NCI-H1694 (cell line): ENCODE measurements at places on chromosomes 11 and 22.

DNA sequence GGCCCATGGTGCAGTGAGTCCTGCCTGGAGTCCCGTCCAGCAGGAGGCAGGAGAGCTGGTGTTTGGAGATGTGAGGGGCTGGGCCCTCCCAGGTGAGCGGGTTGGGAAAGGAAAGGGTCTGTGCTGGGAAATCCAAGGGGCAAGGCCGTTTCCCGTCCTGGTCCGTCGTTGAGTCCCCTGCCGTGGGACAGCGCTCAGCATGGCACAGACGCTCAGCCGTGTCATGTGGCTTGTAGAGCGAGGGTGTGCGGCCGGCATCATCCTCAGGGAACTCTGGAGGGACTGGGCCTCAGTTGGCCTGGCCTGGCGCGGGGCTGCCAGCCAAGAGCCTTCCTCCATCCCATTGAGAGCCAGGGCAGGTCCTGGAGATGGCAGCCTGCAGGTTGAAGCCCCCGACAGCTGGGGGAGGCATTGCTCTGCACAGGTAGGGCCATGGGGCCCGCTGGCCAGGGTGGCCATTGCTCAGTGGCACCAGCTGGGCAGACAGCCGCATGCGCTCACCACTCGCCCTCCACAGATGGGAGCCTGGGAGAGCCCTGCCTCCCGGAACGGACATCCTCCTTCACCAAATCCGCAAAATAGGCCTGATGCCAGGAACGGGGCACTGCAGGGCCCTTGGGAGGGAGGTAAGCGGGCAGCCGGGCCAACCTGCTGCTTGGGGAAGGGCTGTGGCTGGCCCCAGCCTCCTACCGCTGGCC is 28.7 kb downstream of the KCNQ1 start:
- no peak for DNase-seq

DNA sequence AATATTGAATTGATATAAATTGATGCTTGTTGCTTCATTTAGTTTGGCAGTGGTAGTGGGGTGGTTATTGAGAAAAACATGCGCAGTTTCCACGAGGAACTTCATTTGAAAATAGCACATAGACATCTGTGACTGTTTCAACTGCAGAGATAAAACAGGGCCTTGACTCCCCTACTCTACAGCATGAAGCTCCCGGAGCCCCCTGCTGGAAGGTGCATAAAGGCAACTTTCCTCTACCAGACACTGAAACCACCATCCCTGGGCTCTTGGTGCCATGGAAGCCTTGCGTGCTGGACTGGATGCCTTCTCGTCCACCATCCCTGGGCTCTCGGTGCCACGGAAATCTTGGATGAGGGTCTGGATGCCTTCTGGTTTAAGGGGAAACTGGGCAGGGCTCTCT is 195.9 kb downstream of the CSNK2A3 start:
- peak; percentile 7 for DNase-seq

DNA sequence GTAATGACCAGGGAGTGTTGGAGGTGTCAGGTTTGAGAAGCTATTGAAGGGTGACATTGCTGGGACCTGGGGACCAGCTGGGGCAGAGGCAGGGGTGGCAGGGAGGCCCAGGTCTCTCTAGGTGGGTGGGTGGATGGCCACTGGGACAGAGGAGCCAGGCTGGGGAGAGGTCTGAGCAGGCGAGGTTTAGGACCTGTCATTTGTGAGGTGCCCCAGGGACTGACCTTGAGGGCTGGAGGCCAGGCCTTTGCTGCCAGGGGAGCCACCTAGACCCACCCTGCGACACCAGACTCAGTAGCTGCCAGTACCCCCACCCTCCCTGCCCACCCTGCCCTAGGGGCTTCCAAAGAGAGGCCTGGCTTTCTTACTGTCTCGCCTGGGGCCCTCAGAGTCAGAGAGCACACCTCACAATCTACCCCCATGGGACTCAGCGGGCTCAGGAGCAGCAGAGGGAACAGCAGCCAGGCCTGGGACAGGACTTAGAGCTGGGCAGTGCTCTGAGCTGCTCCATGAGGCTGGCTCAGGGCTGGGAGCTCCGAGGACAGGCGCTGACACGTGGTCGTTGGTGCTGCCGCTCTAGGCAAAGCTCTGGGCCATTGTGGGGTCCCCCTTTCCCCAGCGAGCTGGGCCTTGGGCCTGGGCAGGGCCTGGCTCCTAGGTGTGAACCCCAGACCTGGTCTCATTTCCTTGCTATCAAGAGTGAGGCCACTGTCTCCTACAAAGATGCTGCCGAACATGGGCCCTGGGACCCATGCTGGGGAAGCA is 28.6 kb upstream of the PPARA start:
- DNase-seq, result no peak

DNA sequence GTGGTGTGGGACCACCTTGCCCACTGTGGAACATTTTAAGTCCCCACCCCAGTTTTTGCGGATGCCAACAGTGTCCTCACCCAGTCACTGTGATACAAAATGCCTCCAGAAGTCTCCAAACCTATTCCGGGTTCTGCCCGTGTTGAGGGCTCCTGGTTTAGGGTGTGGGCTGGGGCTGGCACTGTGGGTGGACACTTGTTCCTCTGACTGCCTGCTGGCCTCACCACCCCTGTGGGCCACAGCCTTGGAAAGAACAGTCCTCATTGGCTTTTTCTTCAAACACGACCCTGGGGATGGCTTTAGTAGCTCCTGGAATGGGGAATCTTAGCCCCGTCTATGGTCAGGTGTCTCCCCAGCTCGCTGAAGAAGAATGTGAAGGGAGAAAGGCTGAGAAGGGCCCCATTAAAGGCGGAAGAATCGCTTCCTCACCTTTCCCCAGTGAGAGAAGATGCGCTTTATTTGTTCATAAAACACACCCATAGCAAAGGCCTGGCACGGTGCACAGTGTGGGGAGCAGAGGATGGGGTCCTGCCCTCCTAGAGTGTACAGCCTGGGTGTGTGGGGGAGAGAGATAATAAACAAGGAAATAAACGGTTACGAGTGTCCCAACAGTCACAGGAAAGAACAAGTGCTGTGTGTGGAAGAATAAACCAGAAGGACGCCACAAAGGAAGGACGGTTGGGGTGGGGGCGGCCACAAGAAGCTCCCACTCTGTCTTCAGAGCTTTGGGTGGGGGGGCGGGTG is 91.6 kb upstream of the SLC22A12 start:
- no peak for DNase-seq

DNA sequence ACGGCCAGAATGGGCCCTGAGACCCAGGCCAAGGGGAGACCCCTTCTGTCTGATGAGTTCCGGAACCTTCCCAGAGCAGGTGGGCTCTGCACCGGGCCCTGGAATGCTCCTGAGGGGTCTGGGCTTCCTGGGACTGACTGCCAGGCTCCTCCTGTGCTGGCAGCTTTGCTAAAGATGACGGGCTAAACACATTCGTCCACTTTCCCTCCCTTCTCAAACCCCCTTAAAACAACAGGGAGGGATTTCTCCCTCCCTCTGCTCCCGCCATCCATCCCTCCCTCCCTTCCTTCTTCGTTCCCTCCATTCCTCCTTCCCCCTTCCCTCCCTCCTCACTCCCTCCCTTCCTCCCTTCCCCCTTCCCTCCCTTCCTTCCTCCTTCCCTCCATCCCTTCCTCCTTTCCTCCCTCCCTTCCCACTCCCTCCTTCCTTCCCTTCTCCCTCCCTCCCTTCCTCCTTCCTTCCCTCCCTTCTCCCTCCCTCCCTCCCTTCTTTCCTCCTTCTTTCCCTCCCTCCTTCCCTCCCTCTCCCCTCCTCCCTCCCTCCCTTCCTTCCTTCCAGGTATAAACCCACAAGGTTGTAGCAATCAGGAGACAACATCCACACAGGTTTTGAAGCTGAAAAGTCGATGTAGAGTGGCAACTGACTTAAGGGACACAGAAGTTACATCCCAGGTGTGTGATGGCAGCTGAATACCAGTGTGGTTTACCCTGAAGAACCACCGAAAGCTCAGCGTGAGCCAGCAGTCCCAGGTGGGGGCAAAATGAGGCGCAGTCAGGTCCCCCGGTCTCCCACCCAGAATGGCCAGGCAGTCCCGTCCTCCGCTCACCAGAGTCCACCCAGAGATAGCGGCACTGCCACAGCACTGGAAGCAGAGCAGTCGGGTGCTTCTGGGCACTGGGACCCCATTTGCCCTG is 18.8 kb upstream of the MGAT3 start:
- no peak for DNase-seq

DNA sequence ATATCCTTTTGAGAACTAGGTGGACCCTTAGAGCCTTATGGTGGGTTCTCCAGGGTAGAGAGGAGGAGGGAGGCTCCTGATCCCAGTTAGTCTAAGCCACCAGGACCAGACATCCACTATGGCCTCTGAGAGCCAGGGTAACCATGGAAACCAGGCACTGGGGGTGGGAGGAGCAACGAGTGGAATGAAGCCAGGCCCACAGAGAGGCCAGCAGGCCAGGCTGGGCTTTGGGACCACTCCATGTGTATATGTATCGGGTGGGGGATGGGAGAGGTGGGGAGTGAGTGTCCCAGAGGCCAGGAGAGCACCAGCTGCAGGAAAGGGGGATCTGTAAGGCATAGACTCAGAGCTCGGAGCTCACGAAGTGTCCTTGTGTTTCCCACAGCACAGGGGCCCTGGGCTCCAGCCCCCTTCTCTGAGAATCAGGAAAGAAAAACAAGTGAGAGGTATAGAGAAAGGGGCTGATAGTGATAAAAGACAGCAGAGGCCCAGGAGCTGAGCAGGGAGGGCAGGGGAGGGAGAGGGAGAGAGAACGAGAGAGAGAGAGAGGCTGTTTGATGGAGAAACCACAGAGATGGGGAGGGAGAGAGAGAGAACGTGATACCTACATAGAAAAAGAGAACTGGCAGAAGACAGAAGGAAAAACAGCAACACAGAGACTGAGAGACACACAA is 15.5 kb upstream of the TSPAN18 start:
- DNase-seq, result peak; percentile 38

DNA sequence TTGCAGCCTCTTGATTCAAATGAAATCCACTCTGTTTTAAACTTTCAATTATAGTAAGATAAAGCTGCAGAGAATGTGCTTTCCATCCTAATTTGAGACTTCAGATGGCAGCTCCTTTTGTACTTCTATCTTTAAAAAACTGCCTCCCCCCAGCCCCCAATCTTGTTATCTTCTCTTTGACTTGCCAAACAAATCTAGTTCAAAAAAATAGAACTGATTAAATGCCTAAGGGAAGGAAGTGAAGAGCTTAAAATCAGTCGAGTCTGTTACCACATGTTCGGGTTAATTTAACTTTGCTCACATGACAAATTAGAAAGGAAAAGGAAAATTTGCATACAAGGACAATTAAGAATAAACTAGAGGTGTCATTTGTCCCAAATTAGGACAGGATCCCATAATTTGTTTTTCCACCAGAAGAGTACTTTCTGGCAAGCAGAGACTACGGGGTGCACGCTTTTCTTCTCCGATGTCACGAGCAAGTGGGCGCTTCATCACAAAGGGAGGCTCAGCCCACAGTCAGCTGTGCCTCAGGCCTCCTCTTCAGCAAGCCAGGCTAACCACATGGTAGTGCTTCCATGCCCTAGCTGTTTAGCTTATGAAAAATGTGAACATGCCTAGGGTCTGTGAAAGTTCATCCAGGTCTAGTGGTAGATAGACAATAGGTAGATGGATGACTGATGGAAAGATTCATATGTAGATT is 69.0 kb upstream of the LDLRAD3 start:
- DNase-seq, result no peak

DNA sequence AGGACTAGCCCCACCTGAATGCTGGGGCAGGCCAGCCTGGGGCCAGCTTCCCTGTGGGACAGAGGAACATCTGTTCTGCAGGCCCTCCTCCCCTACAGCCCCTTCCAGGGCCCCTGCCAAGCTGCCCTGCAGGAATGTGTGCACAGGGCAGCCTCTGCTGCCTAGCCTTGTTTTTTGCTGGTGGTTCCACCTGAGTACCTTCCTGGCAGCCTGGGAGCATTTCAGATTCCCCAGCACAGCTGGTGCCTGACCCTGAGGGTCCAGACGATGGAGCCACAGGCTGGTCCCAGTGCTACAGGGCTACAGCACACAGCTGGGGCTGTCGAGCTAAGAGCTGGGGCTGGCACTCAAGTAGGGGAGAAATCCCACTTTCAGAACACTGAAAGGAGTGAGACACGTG is 22.3 kb upstream of the GPR83 start:
- no peak for DNase-seq

- no peak for DNase-seq
These were observed 9.5 kb downstream of the SYT7 start for GRCh38 chr11:61571337-61571736.

- peak; percentile 75 for DNase-seq
These were observed 66.9 kb downstream of the NFAM1 start for GRCh38 chr22:42365111-42365865.

DNA sequence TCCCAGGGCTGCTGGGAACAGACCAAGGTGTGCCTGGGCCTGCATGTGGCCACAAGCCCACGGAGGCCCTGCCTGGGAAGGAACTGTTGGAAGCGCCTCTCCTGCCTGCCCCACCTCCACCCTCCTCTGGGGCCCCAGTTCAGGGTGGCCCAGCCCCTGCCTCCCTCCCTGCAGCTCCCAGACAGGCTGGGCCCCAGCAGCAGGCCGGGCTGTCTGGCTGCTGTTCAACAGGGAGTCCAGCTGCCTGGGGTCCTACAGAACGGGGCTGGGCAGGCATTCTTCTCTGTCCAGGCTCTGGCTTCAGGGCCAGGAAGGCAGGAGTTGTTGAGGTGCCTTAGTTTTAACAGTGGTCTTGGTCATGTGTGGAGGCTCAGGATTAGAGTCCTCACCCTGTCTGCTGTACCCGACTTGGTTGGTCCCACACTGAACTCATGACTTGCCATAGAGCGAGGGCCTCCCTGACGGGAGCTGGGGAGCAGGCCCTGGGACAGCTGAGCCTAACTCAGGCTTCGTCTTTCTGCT is 11.8 kb downstream of the PRDM11 start:
- no peak for DNase-seq

- no peak for DNase-seq
These were observed 906.3 kb downstream of the DLG2 start for GRCh38 chr11:84720706-84721402.

GRCh38 chr22:25170426-25170980 is 29.2 kb upstream of the CRYBB3 start:
- no peak for DNase-seq
